Suppressor macrophage treated with lipopolysaccharide for 1 hour (primary cell): ENCODE measurements at places on chromosomes 16 and 17.
A peak's percentile ranks its signal among the peaks of the same experiment; 100 is the strongest.

DNA sequence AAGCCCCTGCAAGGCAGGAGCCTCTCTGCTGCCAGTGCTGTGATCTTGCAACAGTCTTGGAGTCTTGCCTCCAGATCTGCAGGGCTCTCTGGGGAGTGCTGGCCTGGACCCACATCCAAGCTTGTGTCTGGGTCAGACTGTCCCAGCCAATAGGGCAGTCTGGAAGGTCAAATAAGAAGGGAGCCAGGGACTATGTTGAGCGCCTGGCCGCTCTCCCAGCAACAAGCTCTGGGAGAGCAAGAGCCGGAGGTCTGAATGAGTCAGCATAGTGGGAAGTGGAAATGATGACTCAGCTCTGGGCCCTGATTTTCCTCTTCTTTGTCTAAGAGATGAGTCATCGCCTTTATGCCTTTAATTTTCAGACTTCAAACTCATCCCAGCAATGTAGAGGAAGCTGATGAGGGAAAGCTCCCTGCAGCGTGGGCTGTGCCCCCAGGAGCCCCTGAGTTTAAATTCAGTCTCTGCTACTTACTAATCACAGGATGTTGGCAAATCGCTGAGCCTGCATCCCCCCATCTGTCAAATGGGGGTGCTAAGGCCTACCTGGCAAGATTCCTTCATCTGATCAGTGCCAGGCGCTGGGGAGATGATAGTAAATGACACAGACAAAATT, 43.6 kb upstream of the HAPSTR1 start:
- peak; percentile 99 for DNase-seq

GRCh38 chr17:29722411-29723198, 99.9 kb upstream of the CORO6 start:
- peak; percentile 84 for DNase-seq

GRCh38 chr16:4184038-4184702, 57.7 kb downstream of the SRL start:
- DNase-seq = no peak

- DNase-seq = peak; percentile 81
Measured at GRCh38 chr16:17369421-17370222, 101.1 kb downstream of the XYLT1 start.

GRCh38 chr16:54847207-54847606, 83.5 kb upstream of the IRX5 start:
- DNase-seq = no peak

DNA sequence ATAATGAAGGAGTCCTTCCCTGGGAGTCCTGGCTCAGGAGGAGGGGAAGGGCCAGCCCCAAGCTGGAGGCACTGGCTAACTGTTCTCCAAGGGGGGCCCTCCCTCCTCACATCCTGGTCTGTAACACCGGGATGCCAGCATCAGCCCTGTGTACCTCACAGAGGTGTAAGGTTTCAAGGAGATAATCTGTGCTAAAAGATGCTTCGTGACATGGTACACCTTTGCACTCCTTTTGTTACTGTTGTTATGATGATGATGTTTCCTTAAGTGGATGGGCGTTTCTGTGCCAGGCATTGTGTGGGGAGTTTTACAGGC, 236.7 kb upstream of the TNRC6C start:
- no peak for DNase-seq

GRCh38 chr17:32100971-32101631, 41.2 kb upstream of the RHOT1 start:
- DNase-seq = no peak

DNA sequence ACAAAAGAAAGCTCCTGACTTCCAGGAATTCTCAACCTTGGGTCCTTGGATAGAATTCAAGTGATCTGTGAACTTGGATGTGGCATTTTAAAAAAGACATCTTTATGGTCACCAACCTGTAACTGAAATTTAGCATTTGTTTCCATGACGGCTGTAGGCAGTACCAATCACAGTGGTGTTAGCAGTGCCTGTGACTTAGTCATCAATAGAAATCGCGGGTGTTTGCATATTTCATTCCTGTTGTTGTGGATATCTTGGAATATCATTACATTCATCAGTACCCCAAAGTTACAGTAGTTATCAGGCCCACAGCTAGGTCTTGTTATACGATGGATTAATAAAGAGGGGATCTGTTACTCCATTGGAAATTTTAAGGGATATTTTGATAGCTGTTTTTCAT, 81.6 kb downstream of the CMIP start:
- no peak for DNase-seq

DNA sequence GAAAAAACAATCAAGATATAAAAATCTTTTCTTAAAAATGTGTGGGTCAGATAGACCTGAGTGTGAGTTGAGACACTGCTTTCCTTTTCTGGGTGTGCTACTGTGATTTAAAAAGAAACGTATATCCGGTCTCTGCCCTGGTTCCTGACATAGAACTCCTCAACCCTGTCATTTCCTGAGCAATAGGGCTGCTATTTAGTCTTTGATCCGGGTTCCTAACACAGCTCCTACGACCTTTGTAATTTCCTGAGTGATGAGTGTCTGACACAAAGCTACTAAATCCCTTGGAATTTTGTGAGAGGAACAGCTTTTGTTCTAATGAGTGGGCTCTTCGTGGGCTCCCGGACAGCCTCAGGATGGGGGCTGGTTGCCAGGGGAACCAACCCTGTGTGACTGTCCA, 93.9 kb upstream of the FA2H start:
- DNase-seq = no peak

- peak; percentile 68 for DNase-seq
Measured at GRCh38 chr16:9061358-9061813, 30.1 kb upstream of the HAPSTR1 start.
